ENCODE measurements at places on chromosomes 2 and 18.

DNA sequence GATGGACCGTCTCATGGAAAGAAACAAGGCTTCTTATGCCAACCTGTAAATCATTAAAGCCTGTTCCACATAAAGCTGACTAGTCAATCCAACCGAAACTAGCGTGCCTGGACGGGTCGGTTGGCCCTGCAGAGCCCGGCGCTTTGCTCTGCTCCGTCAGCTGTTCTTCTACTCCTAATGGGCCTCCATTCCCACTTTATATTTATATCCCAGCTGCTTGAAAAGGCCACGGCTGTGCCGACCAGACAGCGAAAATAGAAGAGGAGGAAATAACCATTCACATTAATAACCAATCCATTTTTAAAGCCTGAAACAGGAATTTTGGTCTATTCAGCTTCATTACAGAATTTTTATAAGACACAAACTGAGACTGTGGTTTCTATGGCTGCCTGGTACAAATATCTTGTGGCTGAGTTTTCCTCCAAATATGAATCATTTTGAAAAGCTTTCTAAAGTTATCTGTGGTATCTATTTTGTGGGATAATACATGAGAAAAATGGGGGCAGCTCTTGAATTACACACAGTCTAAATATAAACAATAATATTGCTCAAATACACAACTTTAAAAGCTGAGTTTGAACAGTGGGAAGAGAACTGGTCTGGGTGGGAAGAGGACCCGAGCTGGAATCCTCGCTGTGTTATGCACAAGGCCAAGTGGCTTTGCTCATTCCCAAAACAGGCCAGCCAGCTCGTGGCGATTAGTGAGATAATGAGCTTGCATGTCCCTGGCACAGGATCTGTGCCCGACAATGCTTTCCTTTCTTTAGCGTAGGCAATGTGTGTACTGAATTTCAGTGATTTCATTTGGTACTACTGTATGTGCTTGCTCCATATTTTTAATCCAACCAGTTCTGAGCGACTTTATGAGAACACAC, 10.5 kb upstream of the FAM124B start:
- DNase-seq = no peak

DNA sequence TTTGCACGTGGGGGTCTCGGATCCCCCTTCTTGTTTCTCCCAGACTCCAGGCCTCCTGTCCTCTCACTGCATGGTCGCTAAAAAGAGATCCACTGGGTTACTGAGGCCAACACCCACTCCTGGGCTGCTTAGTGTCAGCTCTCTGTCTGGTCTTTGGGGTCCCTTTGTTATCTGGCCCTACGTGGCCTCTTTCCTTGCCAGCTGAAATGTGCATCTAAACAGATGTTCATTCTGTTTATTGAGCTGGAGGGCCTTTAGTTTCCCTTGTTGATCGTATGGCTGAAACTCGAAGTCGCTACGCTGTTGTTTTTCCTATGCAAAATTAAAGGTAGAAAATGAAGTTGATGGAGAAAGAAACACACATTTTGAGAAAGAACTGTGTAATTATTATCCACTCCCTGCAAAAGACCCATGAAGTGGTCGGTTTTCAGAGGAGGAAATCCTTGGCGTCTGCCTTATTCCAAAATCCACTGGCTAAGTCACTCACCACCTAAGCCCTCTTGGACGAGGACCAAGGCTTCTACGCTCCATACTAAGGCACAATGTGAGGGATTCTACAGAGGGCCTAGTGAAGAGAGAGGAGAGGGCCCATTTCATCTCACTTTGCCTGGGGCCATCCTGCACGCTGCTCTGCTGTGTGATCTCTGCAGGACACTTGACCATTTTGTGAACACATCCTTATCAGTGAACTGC, 105.3 kb downstream of the GLI2 start:
- DNase-seq = no peak

DNA sequence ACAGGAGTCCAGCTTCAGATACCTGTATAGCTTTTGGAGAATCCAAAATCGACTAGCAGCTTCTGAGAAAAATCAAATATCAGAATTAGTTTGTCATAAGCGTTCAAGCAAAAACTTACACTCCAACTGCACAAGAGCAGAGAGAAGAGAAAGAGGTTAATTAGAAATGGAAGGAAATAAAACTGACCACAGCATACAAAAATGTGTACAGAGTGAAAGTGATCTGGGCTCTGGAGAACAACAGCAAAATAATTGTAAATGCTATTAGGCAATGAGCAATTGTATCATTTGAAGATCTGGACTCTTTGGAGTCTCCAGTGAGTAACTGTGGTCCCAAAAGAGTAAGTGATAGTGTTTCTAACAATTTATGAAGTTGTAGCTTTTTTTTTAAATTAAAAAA, 867.3 kb downstream of the TRIB2 start:
- no peak for DNase-seq

GRCh38 chr2:172613615-172614231, 57.8 kb downstream of the PDK1 start:
- DNase-seq = no peak

DNA sequence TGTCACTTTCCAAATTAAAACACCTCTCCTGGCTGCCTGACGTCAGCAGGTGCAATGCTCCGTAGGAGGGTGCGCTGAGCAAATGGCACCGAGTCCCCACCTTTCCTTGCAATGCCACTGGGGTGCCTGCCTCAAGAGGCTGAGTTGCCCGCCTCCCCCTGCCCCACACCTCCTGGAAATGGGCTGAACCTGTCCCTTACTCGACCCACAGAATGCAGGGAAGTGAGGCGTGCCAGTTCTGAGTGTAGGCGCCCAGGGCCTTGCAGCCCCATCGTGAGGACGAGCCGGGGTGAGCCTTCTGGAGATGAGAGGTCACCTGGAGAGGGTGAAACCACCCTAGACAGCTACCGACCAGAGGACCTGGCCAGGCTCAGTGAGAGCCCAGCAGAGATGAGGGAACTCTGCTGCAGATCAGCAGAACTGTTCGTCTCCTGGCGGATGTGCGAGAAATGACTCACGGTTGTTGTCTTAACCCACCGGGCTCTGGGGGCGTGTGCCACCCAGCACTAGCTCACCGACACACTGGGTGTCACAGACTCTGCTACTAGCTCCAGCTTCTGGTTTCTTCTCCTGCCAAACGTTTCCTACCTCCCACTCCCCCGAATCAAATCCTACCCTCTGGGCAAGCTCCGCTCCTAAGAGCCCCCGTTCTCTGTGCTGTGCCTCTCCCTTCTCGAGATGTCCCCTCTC, 168.7 kb upstream of the HDAC4 start:
- no peak for DNase-seq

DNA sequence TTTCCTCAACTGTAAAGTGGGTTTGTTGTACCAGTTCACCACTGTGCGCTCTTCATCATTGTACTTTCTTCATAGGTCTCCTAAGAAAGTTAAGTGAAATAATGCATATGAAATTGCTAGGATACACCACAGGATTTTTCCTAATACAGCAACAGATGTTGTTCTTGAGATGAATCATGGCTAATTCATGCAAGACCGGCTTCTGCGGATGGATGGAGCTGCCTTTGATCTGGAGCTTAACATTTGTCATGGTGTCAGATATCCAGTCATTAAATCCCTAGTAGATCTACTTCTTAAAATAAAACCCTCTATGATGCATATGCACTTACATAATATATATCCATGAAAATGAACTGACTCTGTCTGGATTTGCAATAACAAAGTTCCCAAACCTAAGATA, 114.1 kb downstream of the COL6A3 start:
- no peak for DNase-seq

DNA sequence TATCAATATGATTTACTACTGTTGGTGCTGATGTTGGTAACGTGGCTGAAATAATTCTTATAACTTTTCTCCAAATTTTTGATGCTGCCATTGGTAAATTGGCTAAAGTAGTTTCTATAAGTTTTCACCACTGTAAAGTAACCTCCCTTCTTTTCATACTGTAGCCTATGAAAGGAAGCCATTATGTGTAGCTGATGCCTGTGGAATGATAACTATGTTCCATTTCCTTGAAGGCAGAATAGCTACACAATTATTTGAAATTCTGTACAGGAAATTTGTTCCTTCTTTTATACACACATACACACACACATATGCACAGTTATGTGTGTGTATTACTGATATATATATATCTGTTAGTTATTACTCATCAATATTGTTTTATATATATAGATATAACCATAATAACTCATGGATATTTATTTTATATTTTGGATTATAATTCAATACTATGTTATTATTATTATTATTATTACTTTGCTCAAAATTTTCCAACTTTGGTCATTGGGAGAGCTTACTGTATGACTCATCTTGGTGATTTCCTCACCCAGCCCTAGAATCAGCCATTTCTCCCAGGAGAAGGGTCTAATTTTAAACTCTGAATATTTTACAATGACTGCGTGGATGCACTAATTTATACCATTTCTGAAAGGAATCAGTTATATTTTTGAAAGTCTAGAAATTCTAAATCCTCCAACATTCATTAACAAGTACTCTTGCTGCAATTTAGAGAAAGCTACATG, 1677.7 kb downstream of the SUCLG1 start:
- DNase-seq = no peak

GRCh38 chr2:109447251-109447661, 166.5 kb downstream of the SEPTIN10 start:
- DNase-seq = no peak

GRCh38 chr2:85116207-85116606, 17.0 kb upstream of the TCF7L1 start:
- no peak for DNase-seq

DNA sequence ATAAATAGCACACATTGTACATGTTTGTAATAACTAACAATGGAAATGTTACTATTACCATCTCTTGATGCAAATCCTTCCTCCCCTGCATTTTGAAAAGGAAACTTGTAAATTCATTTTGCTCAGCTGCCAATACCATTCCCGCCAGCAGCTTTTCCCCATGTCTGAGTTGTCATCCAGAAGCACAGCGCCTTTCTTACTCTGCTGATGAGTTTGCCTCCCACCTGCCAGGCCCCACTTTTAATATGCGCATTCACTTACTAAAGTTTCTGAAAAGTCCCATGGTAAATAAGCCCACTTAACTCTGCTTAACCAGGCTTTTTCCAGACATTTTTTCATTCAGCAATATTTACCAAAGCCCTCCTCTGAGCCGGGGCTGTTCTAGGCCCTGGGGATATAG, 3.9 kb downstream of the CHST10 start:
- no peak for DNase-seq

- no peak for DNase-seq
Observed at GRCh38 chr2:9332853-9333245, 90.5 kb downstream of the ITGB1BP1 start.

DNA sequence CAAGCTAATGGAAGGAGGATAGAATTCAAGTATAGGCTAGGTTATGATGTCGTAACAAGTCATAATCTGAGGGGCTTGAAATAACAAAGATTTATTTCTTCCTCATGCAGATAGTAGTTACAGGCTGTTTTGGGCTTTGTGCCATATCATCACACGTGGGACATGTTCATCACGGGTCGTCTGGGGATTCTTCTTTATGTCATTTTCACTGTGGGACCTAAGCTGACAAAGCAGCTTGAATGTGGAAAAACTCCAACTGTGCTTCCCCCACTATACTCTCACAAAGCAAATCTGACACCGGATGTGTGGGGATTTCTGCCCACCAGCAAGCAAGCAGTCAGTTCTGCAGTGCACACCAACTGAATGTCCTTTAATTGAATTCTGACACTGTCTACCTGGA, 124.8 kb downstream of the LTBP1 start:
- no peak for DNase-seq

DNA sequence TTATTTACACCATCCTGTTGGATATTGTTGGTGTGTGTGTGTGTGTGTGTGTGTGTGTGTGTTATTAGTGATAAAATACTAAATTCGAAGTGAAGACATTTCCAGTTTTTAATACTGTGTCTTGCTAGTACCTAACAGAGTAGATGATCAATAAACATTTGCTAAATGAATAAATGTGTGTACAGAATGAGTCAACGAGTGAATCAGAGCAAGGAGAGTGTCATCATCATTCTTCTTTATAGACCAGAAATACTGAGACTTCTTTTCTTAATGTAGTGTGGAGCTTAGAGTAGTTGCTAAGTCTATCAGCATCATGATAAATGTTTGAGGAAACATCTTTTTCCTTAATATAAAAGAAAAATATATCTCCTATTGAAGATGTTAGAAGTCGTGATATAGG, 169.7 kb upstream of the SATB2 start:
- no peak for DNase-seq

- DNase-seq = no peak
Observed at GRCh38 chr2:42924418-42924886, 132.1 kb upstream of the HAAO start.

All from CD4-positive, alpha-beta memory T cell (primary cell).